ENCODE measurements at places on chromosomes 7 and 10.

DNA sequence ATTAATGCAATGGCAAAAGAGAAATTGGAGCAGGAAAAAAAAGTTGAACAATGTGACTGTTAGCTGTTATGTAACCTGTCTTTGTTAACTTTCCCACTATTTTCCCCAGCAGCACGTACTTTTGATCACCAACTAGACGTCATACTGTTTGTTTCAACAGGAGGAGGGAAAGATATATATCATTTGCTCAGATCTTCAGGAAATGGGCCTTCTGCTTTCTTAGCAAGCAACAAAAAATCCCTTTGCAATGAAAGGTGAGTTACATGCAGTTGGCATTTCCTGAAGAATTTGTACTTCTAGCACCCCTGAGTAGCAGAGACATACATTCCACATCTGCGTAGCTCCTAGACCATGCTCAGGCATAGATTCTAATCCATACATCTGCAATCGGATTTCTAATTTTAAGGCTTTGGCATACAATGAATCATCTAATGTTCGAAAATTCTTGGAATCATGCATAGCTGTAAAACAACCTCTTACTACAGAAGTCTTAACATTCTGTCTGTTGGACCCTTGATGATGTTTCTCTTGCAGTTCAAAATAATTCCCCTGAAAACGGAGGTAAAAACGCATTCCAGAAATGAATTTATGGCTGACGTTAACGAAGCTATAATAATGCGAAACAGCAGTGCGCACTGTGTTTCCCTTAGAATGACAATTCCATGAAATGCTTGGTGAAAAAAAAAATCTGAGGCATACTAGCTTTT lies 286.9 kb upstream of the MGMT start:
- no peak for DNase-seq

DNA sequence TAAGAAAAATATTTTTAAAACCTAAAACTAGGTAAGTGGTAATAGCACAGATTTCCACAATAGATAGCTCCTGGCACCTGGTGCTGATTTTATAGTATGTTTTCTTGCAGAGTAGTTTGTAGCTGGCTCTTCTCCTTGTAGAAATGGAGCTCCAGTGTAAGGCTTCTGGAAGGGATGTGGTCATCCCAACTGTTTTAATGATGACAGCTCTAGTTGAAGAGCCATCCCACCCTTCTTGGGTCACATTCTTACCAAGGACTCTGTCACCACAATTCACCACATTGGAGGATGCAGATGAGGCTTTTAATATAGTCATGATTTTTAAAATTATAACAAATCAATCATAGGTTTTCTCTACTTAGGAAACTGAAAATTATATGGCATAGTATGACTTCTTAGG lies 31.0 kb downstream of the TES start:
- DNase-seq: no peak

DNA sequence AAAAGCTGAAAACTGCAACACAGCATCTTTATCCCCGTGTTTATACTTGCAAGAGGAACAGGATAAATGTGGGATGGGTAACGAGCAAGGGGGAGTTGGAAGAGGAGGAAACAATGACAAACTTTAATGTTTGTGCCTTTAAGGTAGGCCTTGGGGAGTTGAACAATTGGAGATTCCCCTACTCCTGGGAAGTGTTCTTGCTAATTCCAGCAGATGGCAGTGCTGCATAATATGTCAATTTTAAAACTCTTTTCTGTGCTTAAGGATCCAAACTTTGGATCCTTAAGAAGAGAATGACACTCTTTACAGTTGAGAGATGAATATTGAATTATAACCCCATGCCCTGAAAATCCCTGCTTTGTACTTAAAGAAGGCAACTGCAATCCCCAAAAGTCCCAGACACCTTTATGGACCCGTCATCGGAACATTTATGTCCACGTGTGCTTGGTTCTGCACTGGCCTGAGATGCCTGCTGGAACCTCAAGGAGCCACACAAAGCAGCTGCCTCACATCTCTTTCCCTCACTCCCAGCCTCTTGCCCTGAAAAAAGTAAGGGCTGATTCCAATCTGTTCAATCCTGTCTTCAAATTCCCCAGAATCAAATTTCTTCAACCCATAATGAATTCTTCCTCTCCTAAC lies 12.0 kb downstream of the IFIT5 start:
- no peak for DNase-seq

DNA sequence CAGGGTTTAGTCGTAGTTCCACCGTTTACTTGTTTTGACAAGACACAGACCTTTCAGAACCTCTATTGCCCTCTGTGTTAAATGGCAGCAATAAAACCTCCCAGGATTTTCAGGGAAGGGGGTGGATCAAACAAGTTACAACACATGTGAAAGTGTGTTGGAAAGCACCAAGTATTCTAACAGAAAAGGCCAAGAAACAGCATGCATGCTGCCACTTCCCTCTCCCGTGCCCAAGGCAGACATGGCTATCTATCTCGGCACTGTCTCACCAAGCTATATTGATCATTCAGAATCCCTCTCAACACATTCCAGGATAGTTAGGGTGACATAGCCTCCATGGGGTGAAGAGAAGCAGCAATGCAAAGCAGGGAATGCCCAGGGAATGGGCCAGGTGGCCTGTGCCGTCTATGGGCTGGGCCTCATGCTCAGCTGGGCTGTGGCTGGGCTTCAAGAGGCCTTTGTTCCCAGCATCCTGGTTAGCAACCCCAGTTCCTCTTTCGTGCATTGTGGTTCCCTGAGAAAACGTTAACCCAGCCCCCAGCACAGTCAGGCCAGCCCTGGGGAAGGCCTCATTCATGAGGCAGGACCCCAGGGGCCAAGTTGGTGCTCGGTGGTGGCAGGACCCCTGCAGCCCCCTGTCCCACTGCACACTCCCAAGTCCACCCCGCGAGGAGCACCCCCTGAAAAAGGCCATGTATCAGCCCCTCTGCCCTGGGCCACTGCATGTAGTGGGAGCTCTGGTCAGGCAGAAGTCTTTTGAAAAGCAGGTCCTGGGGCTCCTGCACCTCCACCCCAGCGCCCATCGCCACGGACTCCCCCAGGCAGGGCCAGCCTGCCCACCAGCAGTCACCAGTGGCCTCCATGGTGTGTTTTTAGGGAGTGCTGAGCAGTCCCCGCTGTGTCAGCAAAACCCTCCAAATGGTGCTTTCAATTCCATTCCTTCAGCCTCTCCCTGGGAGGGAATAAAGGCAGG lies 25.5 kb downstream of the VSIR start:
- DNase-seq: no peak

DNA sequence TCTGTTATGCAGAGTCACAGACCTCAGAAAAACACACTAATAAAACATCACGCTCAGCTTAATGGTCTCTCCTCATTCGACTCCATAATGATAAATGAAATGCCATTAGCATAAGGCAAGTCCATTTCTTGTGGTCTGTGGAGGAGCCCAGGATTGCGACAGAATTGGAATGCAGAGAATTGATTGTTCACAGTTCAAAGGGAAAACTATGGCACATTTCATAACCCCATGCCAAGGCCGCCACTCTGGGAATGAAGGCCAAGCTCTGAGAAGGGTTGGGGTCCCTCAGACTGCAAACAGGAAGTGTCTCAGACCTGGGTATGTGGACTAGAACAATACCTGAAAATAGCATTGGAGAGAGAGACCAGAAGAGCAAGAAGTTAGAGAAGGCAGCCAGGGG lies 398.9 kb downstream of the ADRA2A start:
- DNase-seq: no peak

DNA sequence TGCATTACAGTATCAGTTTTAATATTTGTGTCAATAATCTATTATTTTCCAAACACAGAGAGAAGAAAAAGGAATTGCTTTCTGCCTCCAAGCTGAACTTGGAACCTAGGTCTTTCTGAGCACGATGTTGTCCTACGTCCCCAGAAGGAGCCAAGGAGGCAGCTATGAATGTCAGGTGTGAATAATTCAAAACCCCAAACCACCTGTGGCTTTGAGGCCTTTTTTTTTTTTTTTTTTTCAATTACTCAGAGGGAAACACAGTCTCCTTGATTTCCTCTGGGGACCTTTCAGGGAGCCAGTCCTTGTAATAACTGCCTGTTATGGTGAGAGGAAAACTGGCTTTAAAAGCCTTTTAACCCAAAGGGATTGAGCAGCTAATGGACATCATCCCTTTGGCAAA lies 8.3 kb downstream of the GPR85 start:
- DNase-seq: no peak

DNA sequence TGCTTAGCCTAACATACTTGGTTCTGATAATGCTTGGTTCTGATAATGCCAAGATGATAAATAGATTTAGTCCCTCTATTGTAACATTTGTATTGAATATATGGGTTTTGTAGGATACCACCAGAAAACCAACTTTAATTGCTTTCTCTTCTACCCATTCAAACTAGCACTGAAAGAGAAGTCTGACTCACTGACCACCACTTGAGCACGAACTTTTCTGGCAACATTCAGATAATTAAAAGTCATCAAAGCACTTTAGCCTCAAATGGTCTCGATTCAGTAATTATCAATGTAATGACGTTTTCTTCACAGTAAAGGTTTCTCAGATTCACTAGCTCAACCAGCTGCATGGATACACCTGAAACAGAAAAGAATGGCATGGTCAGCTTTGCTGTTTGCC lies 63.0 kb downstream of the HDAC9 start:
- DNase-seq: no peak

GRCh38 chr7:21497072-21497471 lies 45.8 kb upstream of the DNAH11 start:
- DNase-seq: no peak

GRCh38 chr7:159006610-159007130 lies 138.0 kb downstream of the VIPR2 start:
- no peak for DNase-seq

DNA sequence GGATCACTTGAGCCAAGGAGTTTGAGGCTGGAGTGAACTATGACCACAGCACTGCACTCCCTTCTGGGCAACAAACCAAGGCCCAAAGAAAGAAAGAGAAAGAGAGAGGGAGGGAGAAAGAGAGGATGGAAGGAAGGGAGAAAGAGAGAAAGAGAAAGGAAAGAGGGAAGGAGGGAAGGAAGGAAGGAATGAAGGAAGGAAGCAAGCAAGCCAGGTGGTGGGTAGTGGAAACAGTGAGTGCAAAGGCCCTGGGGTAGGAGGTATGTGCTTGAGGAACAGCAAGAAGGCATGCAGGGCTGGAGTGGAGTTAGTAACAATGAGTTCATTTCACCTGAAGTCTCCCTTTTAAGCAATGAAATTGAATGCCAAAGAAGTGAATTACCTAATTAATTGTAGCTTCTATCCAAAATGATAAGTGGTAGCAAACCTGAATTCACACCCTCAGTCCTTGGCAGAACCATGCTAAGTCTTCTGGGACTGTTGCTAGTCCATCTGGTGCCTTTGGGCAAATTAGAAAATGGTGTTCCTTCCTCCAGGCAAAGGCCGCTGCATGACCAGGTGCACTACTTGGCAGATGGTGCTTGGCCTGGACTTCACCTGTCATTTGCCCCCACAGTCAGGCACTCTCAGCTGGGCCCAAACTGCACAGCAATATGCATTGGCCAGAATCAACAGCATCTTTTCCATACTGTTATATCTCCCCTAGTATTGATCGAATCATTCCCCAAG lies 67.4 kb upstream of the MPP7 start:
- DNase-seq: no peak

GRCh38 chr7:106375499-106375898 lies 90.7 kb upstream of the NAMPT start:
- DNase-seq: no peak

DNA sequence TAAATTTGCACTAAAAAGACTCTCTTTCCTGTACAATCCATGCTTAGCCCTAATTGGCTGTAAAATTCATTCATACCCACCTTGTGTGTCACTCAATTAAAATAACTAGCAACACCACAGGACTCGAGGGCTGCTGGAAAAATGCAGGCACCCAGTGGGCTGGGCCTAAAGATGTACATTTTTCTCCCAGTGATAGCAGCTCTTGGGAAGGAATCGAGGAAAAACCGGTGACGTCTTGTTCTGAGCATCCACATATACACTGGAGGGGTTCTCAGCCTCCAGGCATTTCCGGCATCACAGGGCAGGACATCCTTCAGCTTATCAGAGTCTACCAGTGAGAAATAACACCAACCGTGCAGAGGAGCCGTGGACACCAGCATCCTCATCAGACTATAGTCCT lies 85.8 kb upstream of the PITRM1 start:
- no peak for DNase-seq

DNA sequence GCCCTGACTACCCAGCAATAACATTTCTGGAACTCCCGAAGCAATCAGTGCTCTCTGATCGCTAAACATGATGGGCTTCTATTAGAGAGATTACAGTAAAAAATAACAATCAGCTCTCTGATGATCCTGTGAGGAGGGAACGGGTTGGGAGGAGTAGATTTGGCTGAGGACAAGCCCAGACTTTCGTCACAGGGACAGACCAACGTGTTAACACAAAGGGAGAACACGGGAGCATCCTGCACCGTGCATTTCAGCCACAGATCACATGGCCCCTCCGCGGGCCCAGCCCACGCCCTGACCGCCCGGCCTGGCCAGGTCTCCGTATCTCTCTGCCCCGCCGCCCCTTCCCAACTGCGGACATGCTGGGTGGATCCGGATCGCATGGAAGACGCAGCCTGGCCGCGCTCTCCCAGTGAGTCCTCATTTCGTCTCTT lies 95.0 kb upstream of the AGBL3 start:
- peak; percentile 79 for DNase-seq

DNA sequence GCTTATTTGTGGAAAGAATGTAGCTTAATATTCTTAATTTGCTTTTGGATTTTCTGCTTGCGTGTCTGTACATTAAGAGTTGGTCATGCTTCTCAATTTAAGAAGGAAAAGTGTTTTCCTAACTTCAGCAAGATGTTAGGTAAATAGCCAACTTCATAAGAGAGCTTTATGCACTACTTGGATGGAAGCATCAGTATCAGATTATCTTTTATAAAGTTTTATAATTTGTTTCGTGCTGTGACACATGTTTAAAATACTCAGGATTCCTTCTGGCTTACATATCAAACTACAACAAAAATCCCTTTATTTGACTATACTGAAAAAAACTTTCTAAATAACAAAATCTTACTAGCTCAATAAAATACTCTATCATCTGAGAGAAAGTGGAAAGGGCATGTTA lies 34.8 kb upstream of the AGR2 start:
- DNase-seq: no peak
